Smooth muscle cell of bladder (primary cell): ENCODE measurements at places on chromosomes 7 and 10. TPM values are rescaled to one million over a fixed set of nuclear protein-coding genes. Genes with fewer than 3 reads are reported as not detected.

Gene NKX1-2
- not detected in 2 replicates for total RNA-seq

Gene ZNF862
- 6.8 and 11.5 TPM in 2 replicates for total RNA-seq

Gene TMEM26
- total RNA-seq: 0.71 and 0.92 TPM in 2 replicates

Gene ADRA2A
- total RNA-seq: under 0.01 and 0.18 TPM in 2 replicates
